CD4-positive, CD25-positive, alpha-beta regulatory T cell (primary cell): ENCODE measurements at places on chromosomes 16 and 17. TPM values are rescaled to one million over a fixed set of nuclear protein-coding genes. Genes with fewer than 3 reads are reported as not detected.

Gene KRTAP1-5
- not detected for total RNA-seq

Gene CSH2
- total RNA-seq: 3.8 TPM

Gene CD300E
- total RNA-seq: not detected

Gene ABCA10
- 2.4 TPM for total RNA-seq

Gene SPNS3
- total RNA-seq: 2.5 TPM

Gene EFNB3
- total RNA-seq: not detected

Gene TBC1D28
- total RNA-seq: not detected

Gene GALR2
- 0.86 TPM for total RNA-seq

Gene TNS4
- 1.1 TPM for total RNA-seq

Gene AOC2
- 2.3 TPM for total RNA-seq
